ENCODE measurements at places on chromosomes 1 and 21.
A peak's percentile ranks its signal among the peaks of the same experiment; 100 is the strongest.

DNA sequence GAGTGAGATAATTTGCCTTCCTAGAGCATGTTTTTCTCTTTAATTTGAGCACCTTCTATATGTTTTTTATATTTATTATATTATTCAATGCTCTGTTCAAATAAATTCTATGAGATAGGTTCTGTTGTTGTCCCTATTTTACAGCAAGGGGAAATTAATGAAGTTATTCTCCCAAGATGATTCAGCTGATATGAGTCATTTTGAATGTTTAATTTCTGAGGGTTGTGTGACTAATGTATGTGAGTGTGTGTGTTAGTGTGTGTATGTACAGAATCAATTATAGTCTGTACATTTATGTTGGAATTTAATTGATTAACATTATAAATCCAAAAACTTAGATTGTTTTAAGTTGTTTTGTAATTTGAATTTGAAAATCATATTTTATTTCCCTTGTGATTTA lies 1536.7 kb upstream of the B3GALT2 start:
- DNase-seq = peak; percentile 64

DNA sequence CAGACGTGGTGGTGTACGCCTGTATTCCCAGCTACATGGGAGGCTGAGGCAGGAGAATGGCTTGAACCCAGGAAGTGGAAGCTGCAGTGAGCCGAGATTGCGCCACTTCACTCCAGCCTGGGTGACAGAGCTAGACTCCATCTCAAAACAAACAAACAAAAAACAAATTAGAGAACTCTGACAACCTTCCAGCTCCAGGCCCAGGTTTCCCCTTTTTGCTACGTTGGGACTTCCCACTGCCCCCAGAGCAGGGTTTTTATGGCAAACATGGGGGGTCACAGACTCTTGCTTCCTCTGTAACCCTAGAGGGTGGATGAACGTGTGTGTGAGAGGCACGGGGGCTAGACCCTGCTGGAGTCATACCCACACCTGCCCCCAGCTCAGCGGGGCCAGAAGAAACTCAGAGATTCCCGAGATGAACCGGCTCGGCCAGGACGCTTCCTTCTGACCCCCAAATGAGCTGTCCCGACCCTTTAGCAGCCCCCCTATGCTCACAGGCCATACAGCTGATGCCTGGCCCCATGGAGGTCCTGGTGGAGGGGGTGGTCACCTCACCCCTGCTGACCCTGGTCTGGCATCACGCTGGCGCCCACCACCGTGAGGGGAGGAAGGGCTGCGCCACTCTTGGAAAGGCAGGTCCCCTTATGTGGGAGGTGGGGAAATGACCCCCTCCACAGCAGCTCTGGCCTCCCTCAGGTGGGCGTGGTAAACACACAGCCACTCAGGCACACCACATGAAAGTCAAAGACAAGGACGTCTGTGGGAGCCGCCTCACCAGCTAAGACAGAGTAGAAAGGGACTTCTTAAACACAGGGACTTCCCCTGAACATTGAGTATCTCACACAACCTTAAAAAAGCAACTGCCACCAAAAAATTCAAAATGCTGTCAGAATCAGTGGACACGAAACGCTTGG lies 7.1 kb downstream of the GPR157 start:
- DNase-seq = no peak

DNA sequence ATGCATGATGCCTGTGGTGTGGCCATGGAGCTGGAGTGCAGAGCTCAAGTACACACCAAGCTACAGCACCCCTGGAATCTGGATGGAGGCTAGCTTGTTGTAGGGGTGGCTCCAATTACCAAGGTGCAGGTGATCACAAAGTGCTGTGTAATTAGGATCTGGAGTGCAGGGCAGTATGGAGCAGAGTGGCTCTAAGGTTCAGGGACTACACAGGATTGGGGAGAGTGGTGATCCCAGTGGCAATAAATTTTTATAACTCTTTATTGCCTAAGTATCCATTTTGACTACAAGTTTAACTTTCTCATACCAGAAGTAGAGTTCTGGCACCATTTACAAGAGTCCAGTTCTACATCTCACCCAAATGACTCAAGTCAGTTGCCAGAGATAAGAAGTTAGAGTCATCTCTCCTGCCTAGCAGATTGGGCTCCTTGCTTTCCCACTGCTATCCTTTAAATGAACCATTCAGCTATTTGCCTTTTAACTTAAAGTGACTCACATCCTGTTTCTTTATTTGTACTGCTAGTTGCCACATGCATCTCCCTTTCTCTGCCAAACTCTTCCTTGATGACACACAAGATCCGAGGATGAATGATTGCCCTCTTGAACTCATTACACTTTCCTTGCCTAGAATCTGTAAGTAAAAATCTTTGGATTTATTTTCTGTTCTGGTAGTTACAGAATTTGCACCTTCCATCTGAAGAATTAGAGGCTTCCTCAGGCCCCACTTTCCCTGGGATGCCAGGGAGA lies 427.2 kb downstream of the KCNT2 start:
- DNase-seq = peak; percentile 95

DNA sequence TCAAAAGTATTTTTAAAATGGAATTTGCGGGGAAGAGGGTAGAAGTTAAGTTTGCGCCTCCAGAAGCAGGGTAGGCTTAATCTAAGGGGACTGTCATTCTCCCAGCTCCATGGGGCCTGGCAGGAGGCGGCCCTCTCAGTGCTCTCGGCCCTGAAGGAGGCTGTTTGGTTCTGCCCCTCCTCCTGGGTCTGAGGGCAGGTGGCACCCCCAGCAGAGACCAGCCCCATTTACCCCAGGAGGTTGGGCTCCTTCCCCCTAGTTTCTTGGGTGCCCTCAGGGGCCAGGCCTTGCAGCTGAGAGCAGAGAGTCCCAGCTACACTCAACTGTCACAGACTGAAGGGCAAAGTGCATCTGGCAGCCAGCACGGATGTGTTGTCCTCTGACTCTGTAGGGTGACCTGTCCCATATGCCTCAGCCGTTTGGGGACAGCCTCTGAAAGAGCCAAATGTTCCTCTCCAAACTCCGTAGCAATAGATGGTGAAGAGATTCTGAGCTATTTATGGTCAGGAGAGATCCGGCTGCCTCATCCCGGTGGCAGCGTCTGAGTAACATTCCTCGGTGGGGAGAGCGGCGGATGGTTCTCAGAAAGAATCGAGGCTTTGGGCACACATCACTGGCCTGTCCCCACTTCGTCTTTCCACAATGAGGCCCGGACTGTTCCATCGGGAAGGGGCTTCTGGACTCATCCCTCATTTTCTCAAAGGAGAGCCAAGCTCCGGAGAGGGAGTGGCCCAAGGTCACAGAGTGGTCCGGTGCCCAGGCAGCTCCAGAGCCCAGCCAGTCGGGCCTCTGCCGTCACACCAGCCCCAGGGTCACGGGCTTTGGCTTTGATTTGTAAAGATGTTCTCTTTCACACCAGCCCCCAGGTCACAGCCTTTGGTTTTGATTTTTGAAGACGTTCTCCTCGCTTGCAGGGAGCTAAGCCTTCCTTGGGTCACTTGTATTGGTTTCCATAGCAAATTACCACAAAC lies 424.2 kb upstream of the VAMP3 start:
- DNase-seq = no peak

- DNase-seq = peak; percentile 22
Measured at GRCh38 chr21:40047993-40048730, 180.9 kb downstream of the PCP4 start.

- no peak for DNase-seq
Measured at GRCh38 chr1:178574345-178574744, 61.4 kb downstream of the TEX35 start.

DNA sequence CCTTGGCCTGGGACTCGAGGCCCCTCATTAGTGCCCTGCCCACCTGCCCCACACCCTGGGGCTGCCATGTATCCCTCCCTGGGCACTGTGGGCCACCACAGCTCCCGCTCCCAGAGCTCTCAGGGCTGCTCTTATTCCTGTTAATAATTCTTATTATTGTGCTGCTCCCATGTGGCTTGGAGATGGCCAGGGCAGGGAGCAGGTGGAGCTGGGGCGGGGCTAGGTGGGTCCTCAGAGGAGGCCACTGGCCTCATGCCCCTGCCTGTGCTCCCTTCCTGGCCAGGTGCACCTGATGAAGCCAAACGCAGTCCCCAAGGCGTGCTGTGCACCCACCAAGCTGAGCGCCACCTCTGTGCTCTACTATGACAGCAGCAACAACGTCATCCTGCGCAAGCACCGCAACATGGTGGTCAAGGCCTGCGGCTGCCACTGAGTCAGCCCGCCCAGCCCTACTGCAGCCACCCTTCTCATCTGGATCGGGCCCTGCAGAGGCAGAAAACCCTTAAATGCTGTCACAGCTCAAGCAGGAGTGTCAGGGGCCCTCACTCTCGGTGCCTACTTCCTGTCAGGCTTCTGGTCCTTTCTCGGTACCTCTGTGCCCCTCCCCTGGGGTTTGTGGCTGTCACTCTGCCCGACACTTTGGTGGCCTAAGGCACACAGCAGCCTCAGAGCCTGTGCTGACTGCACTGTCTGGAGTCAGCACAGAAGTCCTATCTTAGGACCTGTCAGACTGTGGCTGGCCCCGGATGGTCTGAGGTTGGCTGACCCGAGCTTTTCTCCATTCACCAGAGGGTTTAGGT lies 34.1 kb downstream of the BMP8A start:
- DNase-seq = no peak

DNA sequence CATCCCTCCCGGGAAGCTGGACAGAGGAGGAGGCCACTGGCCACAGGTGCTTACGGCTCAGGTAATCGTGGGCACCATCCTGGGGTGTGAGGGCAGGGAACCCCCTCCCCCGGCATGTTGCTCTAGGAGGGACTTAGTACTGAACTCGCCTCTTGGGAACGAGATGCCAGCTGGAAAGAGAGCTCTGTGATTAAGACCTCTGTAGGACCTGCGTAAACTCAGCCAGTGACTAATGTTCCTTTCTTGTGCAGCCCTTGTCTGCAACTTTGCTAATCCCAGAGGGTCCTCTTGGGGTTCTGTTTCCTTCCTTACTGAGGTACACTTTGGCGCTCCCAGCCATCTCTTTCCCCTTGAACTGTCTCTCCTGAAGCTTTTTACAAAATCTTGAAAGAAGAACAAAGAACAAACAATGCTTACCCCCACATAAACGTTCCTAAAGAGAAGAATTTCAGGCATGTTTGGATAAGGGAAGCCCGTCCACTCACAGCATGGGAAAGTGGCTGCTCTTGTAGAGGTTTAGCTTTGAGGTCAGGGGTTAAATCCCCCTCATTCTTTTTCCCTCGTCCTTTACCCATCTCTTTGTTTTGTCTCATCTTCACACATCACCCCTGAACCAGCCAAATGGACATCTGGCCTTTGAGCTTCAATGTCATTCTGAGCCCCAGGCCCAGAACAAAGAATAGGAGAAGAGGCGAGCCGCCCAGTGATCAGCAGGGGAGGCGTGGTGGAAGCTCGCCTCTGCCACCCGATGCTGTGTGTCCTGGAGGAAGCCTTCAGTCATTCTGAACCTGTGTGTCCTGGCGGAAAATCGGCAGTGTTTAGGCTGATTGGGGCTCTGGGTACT lies 37.4 kb downstream of the CITED4 start:
- DNase-seq = peak; percentile 51

- no peak for DNase-seq
Measured at GRCh38 chr1:202638019-202638700, 72.1 kb downstream of the SYT2 start.

DNA sequence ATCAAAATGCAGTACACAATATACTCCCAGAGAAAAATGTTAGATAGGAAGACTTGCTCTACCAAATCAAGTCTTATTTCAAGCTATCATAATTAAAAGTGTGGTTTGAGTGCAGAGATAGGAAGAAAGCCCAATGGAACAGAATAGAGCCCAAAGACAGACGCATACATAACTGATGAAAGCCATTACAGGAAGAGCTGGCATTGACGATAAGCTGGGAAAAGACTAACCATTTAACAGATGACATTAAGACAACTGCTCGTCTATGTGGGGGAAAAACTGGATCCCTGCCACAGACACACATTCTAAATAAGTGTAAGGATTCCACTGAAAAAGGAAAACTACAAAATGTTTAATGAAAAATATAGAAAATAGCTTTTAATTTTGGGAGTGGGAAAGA lies 85.5 kb downstream of the NGF start:
- DNase-seq = no peak

DNA sequence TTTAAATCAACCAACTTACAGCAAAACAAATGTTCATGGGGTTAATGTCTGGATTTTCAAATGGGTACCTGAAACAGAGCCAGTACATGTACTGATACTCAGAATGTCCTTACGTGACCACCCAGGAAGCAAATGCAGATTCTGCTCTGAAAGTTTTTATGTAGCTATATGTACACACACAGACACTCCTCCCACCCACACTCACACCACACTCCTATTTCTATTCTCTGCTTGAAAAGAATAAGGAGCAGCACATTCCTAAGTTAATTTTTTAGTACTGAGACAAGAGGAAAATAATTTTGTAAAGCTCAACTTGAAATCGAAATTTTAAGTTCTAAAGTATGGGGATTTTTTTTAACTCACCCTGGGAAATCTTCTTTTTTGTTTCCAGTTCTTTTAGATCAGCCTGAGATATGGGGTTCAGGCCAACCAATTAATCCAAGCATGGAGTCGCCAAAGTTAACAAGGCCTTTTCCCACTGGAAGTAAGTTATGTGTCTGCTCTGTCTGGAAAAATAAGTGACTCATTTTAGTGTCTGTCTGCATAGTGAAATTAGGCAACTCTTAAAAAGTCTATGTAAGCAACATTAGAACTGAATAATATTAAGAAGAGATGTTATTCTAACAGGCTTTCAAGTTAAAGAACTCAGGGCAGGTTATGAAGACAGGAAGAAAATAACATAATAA lies 75.5 kb upstream of the DYNLT5 start:
- peak; percentile 93 for DNase-seq

DNA sequence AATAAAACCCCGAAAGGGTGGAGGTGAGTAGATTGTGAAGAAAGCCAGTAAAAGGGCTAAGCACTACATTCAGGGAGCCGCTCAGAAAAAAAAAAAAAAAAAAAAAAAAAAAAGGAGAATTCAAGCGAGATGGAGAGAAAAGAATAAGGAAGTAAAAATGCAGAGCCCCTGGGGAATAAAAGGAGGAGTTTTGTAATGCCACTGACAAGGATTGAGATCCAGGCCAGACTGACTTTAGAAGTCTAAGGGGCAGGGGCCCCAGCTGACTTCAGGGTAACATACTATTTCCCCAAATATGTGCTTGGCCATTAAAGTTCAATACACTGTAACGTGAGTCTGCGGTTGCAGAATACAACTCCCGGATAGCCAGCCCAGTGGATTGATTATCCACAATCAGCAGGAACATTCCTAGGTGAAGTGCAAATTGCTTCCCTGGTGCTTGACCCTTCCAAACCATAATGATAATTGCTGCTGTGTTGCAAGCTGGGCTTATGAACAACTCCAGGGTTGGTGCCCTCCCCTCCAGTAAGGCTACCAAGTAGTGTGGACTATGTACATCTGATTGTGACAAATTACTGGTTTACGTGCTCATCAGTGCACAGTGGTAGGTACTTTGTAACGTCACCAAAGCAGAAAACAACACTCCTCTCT lies 30.7 kb upstream of the RRP15 start:
- DNase-seq = no peak

DNA sequence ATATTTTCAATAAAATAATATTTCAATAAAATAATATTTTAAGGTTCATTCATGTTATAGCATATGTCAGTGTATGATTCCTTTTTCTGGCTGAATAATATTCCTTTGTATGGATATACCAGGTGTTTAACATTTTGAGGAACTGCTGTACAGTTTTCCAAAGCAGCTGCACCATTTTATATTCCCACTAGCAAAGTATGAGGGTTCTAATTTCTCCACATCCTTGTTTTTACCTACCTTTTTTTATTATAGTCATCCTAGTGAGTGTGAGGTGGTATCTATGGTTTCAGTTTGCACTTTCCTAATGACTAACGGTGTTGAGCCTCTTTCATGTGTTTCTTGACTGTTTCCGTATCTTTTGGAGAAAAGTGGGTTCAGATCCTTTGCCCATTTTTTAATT lies 5.2 kb downstream of the DEGS1 start:
- no peak for DNase-seq

All from fibroblast of skin of right biceps (primary cell).